ENCODE measurements at places on chromosomes 4 and X.

GRCh38 chr4:173160871-173161270, 7.7 kb upstream of the GALNT7 start:
- DNase-seq = no peak

GRCh38 chr4:4269331-4269731, 20.6 kb downstream of the LYAR start:
- DNase-seq = no peak

- DNase-seq = no peak
Measured at GRCh38 chr4:32393806-32394205, 1673.6 kb downstream of the PCDH7 start.

DNA sequence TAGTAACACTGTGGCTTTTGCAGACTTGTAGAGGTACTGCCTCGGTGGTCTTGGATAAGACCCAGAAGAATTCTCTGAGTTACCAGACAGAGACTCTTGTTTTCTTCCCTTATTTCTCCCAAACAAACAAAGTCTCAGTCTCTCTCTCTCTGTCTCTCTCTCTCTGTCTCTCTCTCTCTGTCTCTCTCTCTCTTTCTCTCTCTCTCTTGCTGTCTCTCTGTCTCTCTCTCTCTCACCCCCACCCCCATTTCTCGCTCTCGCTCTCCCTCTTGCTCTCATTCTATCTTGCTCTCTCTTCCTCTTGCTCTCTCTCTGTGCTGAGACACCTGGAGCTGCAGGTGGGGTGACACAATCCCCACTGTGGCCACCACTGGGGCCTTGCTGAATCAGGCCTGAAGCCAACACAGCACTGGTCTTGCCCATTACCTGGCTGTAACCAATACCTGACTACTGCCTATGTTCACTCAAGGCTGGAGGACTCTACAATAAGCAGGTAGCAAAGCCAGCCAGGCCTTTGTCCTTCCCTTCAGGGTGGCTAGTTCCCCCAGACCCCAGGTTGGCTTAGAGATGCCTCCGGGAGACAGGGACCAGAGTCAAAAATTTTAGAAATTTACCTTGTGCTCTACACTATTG, 12.3 kb downstream of the LOC101059915 start:
- DNase-seq = no peak

- no peak for DNase-seq
Measured at GRCh38 chr4:139628184-139629012, 37.2 kb upstream of the MGST2 start.

GRCh38 chr4:80471756-80472155, 136.2 kb downstream of the CFAP299 start:
- no peak for DNase-seq

GRCh38 chr4:167826281-167826680, 266.1 kb upstream of the ANXA10 start:
- DNase-seq = no peak

GRCh38 chrX:133923113-133923512, 62.3 kb downstream of the GPC3 start:
- DNase-seq = no peak

DNA sequence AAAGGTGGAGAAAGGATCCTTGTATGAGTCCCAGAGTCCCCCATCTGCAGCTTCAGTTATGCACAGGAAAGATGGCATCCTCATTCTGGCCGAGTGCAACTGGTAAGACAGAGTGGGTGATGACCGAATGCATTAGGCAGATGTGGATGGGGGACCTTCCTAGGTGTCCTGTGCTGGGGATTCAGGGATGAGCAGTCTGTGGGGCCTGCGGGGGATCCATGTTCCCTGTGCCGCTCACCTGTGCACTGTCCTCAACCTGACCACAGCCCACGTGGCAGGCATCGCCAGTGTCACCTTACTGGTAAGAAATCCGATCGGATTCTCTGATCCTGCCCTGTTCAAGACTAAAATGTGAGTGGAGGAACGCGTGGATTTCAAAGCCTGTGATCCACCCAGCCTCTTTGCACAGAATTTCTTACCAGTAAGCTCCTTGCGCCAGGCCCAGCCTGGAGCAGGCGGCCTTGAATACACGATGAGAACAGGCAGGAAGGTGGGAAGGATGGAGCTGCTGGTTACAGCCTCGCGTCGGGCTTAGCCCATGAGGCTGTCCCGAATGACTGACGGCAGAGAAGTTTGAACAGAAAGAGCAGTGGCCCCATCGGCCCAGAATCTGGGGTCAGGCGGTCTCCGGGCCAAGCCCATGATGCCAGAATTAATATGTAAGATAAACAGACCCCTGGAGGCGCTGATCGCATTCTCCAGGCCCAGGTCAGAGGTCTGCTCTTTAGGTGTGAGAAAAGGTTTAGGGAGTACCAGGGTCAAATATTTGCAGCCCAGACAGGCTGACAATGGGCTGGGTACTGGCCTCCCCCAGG, 56.5 kb downstream of the CPZ start:
- DNase-seq = no peak

GRCh38 chr4:69731241-69731640, 29.2 kb downstream of the SULT1B1 start:
- DNase-seq = no peak

DNA sequence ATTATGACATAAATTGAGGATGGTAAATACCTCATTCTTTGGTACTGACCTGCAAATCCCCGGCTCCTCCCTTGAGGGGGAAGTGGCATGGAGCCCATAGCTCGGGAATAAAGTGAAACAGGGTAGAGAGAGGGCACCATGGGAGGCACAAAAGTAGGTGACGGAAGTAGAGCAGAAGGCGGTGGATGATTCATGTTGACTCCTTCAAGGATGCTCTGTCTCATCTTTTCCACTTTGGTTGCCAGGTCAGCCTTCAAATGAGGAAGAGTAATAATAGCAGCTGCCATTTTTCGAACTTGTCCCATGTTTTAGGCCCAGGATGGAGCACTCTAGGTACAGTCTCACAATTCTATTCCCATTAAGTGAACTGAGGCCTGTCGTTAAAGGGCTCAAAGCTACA, 41.4 kb upstream of the PHF8 start:
- DNase-seq = no peak

DNA sequence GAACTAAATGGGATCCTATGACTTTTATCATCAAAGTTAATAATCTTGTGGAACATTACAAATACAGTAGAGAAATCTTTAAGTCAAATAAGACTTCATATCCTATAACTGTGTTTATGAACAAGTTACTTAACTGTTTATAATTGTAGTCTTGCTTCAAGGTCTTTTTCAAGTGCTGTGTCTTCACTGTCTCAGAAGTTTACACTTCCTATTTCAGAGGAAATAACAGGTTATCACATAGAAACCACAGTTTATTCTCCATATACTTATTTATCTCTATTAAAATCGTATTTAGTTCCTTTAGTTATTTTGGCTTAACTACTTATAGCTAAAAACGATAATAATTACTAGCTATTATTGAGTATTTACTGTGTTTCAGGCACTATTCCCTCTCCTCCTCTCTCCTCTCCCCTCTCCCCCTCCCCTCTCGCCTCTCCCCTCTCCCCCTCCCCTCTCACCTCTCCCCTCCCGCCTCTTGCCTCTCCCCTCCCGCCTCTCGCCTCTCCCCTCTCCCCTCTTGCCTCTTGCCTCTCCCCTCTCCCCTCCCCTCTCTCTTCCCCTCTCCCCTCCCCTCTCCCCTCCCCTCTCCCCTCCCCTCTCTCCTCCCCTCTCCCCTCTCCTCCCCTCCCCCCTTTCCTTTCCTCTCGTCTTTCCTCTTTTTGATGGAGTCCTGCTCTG, 63.7 kb downstream of the RBPJ start:
- DNase-seq = no peak

GRCh38 chrX:15215366-15215765, 54.5 kb downstream of the ASB9 start:
- DNase-seq = no peak

DNA sequence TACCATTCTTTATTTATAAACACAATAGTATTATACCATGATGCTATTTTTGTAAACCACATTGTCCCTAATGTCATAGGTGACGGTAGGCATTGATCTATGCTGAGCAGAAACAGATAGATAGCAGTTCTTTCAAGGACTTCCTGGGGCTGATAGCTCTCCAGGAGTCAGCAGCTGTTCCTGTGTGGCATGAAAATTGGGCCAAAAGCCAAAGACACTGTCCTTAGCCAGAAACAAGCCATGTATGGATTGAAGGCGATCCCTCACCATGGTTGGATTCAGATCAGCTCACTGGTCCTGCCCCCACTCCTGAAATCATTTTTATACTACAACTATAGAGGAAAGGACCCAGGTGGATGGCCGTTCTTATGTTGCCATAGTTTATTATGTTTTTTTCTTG, 53.6 kb downstream of the DDX60 start:
- no peak for DNase-seq

GRCh38 chr4:102764901-102765300, 4.1 kb upstream of the MANBA start:
- no peak for DNase-seq

- no peak for DNase-seq
Measured at GRCh38 chr4:20532871-20533870, 167.1 kb upstream of the PACRGL start.

GRCh38 chrX:154369449-154370299, 4.8 kb downstream of the FLNA start:
- peak; percentile 84 for DNase-seq

DNA sequence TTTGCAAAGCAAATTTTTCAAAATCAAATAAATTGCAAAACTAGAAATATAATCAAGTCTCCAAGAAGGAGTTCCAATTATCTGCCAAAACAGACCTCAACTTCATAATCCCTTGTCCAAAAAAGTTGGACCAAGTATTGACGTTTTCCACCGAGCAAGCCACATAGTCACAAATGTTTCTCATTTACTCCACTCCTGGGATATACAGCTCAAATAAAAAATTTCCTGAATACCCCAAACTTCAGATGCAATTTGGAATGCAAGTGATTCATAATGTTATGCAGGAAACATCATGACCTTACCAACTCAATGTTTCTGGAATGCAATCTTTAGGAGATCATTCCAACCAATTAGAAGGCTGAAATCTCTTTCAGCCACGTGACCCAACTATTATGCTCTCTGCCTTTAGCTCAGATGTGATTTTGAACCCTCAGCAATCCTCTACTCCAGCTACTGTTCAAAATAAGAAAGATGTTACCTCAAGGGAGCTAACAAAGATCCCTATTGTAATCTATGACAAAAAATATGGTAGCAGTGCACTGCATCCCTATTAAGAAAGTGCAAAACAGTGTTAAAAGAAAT, 72.4 kb downstream of the PRDM5 start:
- DNase-seq = no peak

DNA sequence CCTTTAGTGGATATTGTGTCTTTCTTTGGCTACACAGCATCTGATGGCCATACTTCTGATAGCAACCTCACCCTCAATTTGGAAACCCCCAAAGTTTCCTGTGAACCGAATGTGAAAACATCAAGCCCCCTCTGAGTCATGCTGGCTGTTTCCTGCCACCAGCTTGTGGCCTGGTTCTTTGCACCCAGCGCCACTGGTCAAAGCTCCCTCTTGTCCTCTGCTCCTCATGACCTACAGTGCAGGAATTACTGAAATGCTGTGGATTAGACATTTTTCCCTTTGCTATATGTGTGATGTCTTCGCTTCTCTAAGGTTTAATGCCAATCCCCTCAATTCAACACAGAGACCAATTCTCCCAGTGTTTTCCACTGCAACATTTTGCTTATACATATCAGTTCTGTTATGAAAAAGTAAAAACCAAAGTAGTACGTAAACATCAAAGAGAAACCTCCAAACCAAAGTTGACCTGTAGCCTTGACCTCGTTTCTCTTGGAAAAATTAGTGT, 224.0 kb upstream of the TENM3 start:
- no peak for DNase-seq

DNA sequence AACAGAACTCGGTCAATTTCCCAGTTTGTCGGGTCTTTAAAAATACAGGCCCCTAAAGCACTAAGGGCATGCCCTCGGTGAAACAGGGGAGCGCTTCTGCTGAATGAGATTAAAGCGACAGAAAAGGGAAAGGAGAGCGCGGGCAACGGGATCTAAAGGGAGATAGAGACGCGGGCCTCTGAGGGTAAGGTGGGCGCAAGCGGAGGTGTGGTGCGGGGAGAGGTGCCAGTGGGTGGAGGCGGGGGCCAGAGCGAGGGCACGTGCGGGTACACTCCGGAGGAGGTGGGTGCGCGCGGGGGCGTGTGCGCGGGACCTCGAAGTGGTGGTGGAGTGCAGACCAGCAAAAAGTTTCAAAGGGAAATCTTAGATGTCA, 787 bp upstream of the TET2 start:
- DNase-seq = peak; percentile 69

DNA sequence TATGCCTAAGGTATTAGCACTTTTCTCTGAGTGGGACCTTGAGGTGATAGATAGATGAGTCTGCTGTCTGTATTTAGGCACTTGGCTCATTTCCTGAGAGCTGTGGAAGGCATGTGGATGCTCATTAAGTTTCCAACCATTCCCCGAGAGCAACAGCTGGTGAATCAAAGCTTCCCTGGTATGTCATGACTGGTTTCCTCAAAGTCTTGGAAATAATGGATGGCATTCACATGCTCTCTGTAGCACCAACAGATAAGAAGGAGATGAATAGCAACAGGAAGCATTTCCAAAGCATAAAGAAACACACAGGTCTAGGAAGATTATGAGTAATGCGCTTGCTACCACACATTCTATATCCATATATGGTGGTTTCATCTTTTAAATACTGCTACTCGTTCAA, 118.3 kb upstream of the ETNPPL start:
- DNase-seq = no peak

DNA sequence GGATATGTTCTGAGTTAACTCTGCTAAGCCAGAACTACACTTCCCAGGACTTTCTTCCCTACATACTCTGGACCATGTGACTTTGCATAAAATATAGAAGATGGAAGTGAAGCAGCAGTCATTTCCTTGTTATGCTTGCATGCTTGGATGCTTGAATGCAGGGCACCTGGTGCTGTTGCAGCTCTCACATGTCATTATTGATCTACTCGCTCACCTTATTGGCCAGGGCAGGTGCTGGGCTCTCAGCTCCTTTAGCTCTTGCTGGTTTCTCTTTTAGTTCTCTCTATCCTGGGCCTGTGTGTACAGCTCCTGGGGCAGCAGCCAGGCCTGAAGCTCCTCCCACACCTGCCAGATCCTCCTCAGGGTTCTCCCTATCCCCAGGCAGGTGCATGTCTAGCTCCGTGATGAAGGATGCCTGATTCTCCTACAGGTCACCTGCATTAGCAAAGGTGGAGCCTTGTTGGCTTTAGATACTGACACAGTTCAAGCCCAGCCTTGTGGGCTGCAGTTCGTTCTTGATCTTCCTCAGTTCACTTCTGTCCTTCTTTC, 53.3 kb downstream of the MED28 start:
- DNase-seq = no peak

- no peak for DNase-seq
Measured at GRCh38 chr4:155522201-155522600, 144.4 kb upstream of the GUCY1A1 start.
